T-helper 17 cell (primary cell): ENCODE measurements at places on chromosomes 6 and 20.

GRCh38 chr6:76790045-76790796, 673.1 kb downstream of the HTR1B start:
- DNase-seq = no peak

DNA sequence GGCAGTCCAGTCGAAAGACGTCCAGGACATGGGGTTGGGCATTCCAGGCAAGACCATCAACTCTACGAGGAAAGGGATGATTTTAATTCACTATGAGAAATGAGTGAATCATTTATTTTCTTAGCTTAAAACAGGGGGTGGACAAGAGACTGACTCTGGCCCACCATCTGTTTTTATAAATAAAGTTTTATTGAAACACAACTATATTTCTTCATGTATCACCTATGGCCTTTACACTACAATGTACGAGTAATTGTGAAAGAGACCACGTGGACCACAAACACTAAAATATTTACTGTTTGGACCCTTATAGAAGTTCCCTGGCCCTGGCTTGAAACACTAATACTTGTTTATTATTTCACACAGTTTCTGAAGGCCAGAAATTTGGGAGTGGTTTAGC, 15.6 kb upstream of the RSPO4 start:
- no peak for DNase-seq

GRCh38 chr6:149922642-149923326, at the start of gene RAET1G:
Gene RAET1G (minus strand): TSS chr6:149923121. CDS start chr6:149923010, 111 bp downstream.
- peak; percentile 70 for DNase-seq

DNA sequence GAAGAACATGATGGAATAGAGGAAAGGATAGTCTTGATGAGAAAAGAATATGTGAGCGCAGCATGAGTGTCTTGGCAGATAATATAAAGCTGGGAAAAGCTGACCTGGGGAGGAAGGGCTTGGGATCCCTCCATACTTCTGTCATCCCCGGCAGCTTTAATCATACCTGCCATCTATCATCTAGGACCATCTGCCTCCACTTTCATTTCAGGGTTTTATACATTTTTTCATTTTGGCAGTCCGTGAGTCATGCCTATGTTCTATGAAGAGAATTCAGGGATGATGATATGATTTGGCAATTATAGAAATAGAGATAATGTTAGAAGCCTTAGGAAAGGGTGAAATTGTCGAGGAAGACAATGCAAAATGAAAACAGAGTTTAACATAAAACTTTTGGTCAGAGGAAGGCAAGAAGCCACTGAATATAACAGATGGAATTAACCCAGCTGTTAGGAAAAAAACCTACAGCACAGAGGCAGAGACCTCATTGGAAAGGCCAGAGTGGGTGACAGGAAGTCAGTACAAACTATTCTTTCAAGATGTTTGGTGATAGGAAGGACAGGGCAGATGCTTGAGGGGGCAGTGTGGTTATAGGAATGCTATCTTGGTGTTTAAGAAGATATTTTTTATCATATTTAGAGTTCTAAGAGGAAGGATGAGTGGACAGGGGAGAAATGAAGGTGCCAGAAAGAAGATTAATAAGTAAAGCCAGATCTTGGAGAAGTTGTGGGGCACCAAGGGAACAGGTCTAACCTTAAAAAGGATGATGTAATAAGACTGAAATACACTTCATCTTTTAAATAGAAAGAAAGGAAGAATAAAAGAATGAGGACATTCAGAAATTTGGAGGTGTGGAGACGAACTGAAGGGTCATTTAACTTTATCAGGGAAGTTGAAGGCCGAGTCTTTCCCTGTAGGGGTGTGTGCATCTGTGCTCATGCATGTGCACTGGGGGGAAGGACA, 37.8 kb downstream of the MARCKS start:
- no peak for DNase-seq

DNA sequence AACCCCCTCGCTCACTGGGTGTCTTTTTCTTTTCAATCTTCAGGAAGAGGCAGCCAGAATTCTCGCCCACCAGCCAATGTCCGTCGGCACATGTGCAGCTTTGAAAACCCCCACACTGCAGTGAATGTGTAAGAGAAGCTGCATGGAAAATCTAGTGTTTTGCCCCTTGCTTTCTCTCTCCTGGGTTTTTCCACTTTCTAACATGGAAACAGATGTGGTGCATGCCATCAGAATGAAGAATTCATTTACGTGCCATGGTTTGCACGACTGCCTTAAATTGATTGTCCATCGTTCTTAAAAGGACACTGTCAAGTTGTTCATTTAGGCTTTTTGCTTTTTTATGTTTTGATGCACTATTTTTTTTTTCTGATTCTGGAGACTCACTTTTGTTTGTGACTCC, 117.1 kb upstream of the RAB32 start:
- no peak for DNase-seq

GRCh38 chr6:38349795-38350194, 289.9 kb downstream of the BTBD9 start:
- no peak for DNase-seq

- no peak for DNase-seq
Observed at GRCh38 chr20:20401991-20402390, 34.1 kb downstream of the INSM1 start.

- no peak for DNase-seq
Observed at GRCh38 chr6:70652216-70652615, 15.5 kb upstream of the SMAP1 start.

DNA sequence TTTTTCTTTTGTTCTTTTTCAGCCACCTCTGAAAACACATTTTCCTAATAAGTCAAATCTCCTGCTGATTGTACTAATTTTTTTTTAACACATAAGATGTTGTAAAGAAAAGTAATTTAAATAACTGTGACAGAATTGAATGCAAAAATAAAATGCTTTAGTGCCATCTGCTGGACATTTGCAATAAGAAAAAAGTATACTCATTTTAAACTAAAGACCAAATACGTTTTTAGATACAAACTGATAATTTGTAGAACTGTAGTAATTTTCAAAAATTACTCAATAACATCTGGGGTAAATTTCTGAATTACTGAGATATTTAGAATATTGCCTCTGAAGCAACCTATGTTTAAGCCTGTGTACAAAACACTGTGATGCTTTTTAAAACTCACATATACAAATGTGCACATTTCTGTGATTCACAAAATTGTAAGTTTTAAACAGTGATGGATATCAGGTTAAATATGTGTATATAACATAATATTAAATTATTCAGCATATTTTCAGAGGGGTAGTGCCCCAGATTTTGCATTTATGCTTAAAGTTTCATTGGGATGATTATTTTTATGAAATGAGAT, 198.7 kb downstream of the RIMS1 start:
- no peak for DNase-seq

DNA sequence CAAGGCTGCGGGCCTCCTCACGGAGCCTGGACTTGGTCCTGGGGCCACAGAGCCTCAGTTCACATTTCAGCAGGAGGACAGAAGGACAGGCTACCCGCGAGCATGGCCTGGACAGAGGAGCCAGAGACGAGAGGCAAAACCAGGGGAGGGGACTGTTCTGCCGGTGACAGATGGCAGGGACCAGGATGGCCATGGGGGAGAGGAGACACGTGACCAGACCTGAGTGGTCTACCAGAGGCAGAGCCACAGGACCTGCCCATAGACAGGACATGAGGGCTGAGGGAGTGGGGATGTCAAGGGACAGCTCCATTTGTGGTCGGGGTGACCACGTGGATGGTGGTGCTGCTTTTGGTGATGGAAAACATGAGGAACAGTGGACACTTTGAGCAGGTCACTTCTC, 207.9 kb downstream of the NFATC2 start:
- DNase-seq = no peak

DNA sequence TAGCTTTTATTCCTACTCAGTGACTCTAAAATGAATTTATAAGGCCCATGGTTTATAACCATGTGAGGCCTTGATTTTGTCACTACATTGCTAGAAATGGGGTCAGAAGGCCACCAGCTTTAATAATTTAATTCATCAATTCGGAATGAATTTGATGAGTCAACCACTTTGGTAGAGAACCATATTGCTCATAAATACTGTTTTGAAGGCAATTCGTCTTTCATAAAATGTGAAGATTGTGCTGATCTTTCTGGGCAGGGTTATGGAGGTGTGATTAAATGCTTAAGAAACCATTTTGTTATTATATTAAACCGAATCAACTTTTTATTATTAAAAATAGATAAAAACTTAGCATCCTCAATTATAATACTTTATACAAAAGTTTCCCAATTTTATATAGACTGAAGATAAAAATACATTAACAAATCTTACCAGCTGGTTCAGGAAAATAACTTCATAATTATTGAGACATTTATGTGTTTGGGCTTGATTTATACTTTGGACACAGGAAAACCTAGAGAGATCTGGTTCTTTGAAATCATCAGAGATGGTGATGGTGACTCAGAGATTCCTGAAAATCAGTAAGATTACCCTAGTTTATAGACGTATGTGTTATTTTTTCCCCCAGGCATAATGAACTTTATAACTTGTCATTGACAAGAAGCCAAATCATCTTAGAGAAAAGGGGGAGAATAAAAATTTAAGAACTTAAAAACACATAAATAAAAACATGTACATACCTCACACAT, 10.6 kb downstream of the HCRTR2 start:
- no peak for DNase-seq

GRCh38 chr6:82915666-82916065, 150.0 kb downstream of the UBE3D start:
- no peak for DNase-seq

DNA sequence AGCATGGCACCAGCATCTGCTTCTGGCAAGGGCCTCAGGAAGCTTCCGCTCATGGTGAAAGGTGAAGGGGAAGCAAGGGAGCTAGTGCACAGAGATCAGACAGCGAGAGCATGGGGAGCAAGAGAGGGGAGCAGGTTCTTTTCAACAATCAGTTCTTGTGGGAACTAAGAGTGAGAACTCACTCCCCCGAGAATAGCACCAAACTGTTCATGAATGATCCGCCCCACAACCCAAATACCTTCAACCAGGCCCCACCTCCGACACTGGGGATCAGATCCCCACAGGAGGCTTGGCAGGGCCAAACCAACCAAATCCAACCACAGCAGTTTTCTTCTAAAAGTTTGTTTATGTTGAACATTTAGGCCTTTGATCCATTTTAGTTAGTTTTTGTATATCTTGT, 69.7 kb upstream of the BHLHE23 start:
- no peak for DNase-seq

DNA sequence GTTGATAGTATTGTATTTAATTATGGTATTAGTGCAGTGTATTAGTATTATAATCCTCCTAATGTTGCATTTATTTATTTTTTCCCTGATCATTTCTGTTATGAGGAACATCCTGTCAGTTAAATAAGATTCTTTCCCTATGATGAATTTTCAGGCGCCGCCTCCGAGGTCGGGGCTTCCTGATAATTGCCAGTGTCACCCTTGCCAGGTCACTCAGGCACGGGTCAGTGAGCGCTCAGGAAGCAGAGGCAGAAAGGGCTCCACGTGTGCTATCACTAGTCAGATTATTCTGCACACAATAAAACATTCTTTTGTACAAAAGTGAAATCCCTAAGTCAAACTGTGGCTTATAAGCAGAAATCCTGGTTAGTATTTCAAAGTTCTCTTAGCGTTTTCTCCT, 64.8 kb downstream of the TSHZ2 start:
- no peak for DNase-seq

- DNase-seq = no peak
Observed at GRCh38 chr6:169048185-169048864, 205.3 kb downstream of the THBS2 start.

DNA sequence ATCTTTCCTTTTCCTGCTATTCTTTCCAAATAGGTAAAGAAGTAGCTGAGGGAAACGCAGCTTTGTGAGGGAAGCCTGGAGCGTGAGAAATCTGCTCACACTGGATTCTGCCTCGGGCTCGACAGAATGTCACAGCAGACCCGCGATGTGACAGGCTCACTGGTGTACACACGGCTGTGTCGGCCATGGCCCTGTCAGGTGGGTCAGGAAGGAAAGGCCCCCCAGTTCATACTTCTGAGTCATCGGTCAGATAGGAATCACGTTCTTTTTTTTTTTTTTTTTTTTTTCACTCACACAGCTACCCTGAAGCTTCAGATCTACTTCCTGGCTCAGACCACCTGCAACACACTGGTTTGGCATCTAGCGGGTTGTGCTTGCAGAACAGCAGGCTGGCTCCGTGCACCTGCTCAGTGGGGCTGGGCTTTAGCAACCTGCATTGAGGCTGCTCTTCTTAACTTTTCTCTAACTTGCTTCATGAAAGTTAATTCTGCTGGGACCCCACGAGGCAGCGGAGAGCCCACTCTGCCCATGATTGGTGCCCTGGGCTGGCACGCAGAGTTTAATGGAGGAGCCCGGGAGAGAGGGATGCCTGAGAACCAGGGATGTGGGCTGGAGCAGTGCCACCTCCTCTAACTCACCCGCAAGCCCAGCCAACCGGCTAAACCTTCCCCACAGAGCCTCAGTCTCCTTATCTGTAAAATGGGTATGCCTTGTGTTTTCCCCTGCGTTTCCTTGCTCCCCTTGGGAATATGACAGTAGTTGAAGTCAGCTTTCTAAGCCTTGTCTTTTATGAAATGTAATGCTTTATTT, 61.5 kb upstream of the FNDC1 start:
- DNase-seq = peak; percentile 35

GRCh38 chr6:129069006-129069405, 186.1 kb downstream of the LAMA2 start:
- DNase-seq = no peak

DNA sequence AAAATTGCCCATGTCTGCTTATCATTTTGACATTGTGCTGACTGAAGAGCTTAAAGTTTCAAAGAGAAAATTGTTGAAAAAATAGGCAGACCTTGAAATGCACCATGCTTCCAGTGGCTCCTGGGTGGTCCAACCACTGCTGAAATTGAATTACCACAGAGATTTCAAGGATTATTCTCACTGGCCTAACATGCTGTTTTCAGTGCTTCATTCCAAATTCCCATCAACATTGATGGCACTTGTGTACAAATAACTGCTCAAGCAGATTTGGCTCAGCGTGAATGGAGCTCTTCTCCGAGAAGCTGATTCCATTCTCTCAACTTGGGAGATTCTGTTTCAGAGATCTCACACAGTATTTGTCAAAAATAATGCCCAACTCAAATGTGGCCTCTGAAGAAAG, 75.5 kb downstream of the LAMA4 start:
- DNase-seq = no peak

- no peak for DNase-seq
Observed at GRCh38 chr6:75611702-75612375, 10.2 kb downstream of the SENP6 start.

DNA sequence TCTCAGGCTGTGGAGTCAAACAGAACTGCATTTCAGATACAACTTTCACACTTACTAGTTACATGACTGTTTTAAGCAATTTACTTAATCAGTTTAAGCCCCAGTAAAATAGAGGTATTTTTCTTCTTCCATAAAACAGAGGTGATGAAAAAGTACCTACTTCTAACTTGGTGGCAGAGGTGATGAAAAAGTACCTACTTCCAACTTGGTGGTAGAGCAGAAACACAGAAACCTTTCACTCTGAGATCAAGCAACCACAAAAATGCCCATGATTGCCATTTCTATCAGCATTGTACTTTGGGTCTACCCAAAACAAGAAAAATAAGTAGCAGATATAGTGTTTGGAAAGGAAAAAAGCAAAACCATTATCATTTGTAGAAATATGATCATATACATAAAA, 148.7 kb downstream of the OPRM1 start:
- DNase-seq = no peak

DNA sequence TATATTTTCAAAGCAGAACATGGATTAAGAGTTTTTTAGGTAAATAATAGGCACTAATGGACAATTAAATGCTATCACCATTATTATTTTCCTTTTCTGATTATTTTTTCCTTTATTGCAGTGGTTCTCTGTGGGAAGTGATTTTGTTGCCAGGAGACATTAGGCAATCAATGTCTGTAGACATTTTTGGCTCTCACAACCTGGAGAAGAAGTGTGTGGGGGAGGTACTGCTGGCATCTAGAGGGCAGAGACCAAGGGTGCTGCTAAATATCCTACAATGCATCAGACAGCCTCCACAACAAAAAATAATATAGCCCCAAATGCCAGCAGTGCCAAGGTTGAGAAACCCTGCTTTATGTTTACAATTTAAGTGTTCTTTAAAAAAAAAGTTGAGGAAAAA, 8.3 kb downstream of the IFNGR1 start:
- no peak for DNase-seq
